Right renal cortex interstitium (tissue), 3 donors: ENCODE measurements at places on chromosomes 5 and 9. TPM values are rescaled to one million over a fixed set of nuclear protein-coding genes. Genes with fewer than 3 reads are reported as not detected.

- DNase-seq = no peak
These were observed 11.4 kb upstream of the ENG start for GRCh38 chr9:127865645-127866464.

The FRRS1L gene
- 2.2 TPM for polyA plus RNA-seq

DNA sequence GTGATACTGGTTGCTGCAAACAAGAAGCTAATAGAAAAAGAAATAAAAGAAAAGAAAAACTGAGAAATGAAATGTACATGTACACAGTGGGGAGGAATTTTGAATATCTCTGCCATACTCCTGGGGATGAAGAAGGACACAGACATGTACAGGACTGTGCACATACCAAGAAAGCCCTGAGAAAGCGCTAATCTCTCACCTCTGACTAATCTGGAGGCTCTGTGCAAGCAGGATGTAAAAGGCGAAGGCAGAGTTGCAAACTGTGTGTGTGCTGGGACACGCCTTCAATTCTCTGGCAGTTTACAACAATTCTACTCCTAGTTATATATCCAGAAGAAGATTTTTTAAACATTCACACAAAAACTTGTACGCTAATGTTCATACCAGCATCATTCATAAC lies 211.4 kb downstream of the KIAA0825 start:
- DNase-seq = no peak

GRCh38 chr9:130106860-130107233 lies 53.1 kb downstream of the GPR107 start:
- no peak for DNase-seq

The FGF18 gene
- polyA plus RNA-seq = 0.40 TPM

- no peak for DNase-seq
These were observed 440.3 kb downstream of the PLK2 start for GRCh38 chr5:58019614-58020013.

DNA sequence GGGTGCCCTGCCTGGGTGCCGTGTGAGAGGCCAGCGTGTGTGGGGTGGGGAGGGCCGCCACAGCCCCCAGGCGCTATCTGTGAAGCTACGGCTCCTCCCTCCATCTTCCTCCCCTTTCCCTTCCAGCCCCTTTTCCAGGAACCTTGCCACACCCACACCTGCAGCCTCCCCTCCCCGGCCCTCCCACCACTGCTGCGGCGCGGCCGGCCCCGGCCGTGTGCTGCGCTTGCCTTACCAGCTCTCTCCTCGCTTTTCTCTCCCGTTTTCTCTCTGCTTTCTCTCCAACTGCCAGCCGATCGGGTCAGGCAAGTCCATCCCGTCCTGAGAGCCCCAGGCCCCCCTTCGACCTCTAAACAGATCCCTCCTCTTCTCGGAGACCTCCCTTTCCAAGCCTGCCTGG lies 21.4 kb downstream of the GOLGA2 start:
- DNase-seq = no peak
